NCI-H460 (cell line): ENCODE measurements at places on chromosomes 6 and 20. TPM values are rescaled to one million over a fixed set of nuclear protein-coding genes. Genes with fewer than 3 reads are reported as not detected.

XKR7 gene
- total RNA-seq = not detected in 2 replicates

- DNase-seq = no peak
These were observed 166.8 kb upstream of the CST7 start for GRCh38 chr20:24782301-24782700.

- no peak for DNase-seq
These were observed 344.0 kb downstream of the PLCB1 start for GRCh38 chr20:8476021-8476420.

HLA-DRB5 gene
- total RNA-seq = 0.20 TPM in 1 of 2 replicates, not detected in the other

DNA sequence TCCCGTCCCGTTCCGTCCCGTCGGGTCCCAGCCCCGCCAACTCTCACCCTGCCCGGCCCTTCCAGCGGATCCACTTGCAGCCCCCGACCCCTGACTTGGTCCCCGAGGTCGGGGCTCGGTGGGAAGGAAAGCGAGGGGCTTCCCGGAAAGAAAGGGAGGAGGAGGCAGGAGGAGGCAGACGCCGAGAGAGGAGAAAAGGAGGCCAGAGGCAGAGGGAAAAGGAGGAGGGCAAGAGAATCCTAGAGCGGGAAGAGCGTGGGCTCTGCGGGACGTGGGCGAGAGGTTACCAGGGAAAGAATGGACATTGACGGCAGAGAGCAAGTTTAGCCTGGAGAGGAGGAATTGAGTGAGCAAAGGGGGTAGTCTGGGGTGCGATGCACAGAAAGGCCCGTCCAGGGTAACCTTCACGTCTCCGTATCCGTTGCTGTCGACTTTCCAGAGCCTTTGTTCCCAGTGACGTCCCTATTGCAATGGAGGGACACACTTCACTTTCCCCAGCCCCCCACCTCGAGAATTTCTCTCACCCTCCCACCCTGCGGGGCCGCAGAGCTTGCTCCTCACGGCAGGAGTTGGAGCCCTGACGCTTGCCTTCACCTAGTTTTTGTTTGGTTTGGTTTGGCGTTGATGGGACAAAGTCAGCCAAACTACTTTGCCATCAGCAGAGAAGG is 477 bp upstream of the MOXD1 start:
- DNase-seq = no peak

BACH2 gene
- 0.14 and 0.15 TPM in 2 replicates for total RNA-seq

ZNF391 gene
- 4.2 and 5.5 TPM in 2 replicates for total RNA-seq

TXNDC5 gene
- 250 and 258 TPM in 2 replicates for total RNA-seq

KCNG1 gene
- 77.5 and 84.3 TPM in 2 replicates for total RNA-seq

PACRG gene
- 0.15 TPM in 1 of 2 replicates, not detected in the other for total RNA-seq

BPIFB4 gene
- total RNA-seq = not detected in 2 replicates

DNA sequence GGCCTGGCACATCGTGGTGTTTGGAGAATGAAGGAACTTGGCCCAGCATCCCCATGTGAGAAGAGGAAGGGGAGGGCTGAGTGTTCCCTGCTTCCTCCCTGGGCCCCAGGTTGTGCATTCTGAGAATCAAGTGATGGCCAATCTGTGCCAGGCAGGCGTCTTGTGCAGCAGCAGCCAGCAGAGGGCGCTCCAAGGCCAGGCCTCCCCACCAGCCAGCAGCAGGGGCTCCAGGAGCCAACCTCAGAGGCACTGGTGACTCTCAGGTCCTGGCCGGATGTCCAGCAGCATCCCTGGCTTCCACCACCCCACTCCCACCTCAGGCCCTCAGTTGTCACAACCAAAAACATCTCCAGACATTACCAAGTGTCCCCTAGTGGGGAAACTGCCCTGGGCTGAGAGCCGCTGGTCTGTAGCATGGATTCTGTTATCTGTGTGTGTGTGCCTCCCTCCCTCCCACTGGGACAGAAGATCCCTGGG is 192.0 kb downstream of the PREX1 start:
- peak; percentile 34 for DNase-seq

DNA sequence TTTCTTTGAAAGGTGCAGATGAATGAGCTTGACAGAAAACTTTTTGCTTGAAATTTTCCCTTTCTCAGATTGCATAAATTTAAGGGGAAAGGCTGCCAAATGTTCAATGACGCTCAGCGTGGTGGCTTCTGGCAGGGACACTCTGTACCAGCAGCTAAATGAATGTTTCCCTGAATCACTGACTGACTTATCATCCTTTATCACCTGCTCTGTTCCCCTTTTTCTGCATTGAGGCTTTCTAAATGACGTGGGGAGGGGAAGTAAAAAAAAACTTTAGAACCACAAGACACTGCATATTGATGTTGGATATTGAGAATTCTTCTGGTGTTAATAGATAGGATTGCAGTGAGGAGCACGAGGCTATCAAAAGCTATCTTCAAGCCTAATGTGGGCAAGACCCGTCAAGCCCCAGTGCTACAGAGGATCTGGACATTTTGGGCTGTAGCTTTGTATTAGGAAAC is 46.9 kb upstream of the ENPP5 start:
- DNase-seq = no peak

NOX3 gene
- not detected in 2 replicates for total RNA-seq

DNA sequence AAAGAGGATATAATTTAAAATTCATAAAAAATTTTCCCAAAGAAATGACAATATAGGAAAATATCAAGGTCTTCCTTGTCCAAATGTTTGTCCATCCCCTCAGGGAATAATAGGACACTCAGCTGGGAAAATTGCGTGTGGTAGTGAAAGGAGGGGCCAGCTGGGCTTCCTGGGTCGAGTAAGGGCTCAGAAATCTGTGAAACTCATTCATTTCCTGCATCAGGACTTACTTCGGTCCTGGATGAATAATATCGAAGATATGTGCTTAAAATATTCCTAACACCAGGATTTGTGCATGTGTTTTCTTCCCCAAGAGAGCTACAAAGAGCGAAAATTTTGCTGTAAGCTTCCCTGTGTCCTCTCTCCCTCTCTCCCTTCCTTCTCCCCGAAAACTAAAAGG is 118.2 kb upstream of the GJE1 start:
- DNase-seq = no peak

OLIG3 gene
- 0.12 TPM in 2 replicates for total RNA-seq

GRCh38 chr6:111818539-111819226 is 54.6 kb downstream of the FYN start:
- no peak for DNase-seq

- no peak for DNase-seq
These were observed 575.3 kb downstream of the FRK start for GRCh38 chr6:115485400-115485799.

GOPC gene
- 19.1 and 22.4 TPM in 2 replicates for total RNA-seq

DNA sequence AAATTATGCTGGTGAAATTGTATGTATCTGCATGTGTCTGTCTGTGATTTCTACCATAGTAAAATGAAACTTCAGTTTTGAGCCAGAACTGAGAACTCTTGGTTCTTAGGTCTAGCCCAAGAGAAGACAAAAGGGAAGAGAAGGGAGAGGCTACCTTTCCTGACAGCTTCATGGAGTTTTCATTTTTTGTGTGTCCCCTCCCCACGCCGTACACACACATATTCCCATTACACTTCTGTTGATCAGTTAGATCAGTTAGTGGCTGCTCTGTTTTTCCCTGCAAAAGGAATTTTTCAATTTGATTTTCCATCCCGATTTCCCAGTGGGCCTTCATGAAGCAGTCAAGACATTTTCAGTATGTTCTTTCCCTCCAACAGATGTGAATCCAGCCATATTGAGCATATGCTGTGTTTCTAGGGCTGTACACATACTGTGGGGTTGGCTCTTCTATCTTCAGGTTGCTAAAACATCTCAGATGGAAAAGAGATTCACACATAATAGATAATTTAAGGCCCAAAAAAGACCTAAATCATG is 52.5 kb downstream of the HIVEP1 start:
- DNase-seq = no peak

NKAIN2 gene
- total RNA-seq = 3.7 and 4.0 TPM in 2 replicates

MEI4 gene
- total RNA-seq = not detected in 2 replicates

CBLN4 gene
- not detected in 2 replicates for total RNA-seq

TMC2 gene
- total RNA-seq = not detected in 2 replicates

DNA sequence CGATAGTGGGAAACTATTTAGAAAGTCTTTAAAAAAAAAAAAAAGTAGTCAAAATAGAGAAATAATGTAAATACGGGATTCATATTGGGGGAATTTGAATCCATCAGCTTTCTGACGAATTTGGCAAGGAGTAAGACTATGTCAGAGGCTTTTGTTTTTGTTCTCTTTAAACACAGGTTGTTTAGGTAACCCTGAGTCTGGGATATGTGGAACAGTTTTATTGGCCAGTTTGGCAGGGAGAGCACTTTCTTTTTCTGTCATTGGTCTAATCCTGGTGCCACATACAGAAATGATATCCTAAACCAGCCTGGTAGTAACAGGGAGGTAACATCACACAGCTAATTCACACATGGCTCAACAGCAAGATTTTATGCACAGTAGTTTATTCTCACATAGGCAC is 27.7 kb downstream of the HAO1 start:
- DNase-seq = no peak

FAM162B gene
- total RNA-seq = 0.32 TPM in 1 of 2 replicates, not detected in the other

GRCh38 chr6:131997429-131998153 is 46.4 kb upstream of the CCN2 start:
- DNase-seq = no peak

DNA sequence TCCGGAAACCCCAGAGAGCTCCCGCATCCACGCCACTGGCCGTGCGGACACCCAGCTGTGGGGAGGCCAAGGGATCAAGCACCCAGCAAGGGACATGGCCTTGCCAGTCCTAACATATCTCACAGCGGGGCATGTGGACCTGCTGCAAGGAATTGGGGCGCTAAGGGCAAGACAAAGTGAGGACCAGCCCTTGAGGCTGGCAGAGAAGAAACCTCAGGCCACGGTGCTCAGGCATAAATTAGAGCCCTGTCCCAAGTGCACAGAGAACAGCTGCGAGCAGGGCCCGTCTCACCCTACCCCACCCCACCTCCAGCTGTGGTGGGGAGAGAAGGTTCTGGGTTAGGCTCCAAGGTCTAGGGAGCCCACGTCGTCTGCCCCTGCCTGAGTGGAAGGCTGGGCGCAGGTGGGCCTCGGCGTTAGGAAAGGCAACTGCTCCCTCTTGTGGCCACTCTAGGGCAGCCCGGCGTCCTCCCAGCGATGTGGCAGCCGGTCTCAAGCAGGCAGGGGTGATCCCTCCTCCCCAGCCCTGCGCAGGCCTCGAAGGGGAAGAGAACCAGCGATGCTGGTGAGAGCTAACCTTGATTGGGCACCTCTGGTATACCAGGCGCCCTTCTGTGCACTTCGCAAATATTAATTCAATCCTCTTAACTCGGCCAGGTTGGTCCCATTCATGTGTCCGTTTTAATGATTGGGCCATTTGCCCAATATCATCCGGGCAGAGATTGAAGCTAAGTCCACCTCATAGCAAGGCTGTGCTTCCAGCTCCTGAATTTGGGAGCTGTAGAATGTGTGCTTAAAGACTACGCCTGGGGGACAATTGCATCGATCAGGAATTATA is 235.8 kb downstream of the NFATC2 start:
- DNase-seq = peak; percentile 65

MYLK2 gene
- 0.10 TPM in 1 of 2 replicates, not detected in the other for total RNA-seq

GRCh38 chr6:118394106-118394505 is 154.0 kb upstream of the PLN start:
- DNase-seq = no peak

ERVFRD-1 gene
- not detected in 2 replicates for total RNA-seq

DNA sequence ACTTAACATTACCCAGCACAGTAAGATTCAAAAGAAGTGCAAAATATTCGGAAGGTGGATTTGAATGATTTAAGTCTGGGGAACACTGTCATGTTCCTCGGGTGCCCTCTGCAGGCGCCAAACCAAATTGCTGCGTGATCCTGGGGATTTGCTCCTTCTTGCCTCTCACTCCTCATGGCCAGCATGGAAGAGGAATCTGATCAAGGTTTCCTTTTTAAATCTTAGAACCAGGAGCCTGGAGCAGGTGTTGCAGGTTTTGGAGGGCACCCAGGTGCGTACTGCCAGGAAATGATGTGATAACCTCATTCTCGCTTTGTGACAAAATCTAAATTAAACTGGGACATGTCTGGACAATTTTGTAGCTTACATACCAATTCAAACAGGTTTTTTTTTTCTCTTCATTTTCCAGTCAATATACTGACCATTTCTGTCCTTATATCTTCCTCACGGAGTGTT is 8.1 kb upstream of the PFDN4 start:
- peak; percentile 66 for DNase-seq

DNA sequence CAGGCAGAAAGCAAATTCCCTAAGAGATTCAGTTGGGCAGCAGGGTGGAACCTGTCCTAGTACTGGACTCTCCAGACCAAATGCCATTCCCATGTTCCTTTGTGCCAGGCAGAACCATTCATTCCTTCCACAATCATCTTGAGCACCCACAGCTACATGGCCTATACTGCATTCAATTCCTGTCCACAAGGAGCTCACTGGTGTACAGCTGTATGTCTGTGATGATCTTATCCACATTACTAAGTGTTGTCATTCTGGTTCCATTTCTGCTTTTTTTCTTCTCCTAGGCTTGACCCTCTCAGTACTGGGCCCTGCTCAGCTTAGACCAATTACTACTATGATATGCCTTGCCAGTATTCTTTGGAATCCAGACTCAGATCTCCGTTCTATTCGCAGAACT is 27.5 kb downstream of the MAN1A1 start:
- DNase-seq = no peak

- no peak for DNase-seq
These were observed 2.7 kb downstream of the HIVEP2 start for GRCh38 chr6:142942238-142942637.

- DNase-seq = no peak
These were observed 5.1 kb downstream of the RING1 start for GRCh38 chr6:33213166-33213988.
